ENCODE measurements at places on chromosomes 13 and 19.

DNA sequence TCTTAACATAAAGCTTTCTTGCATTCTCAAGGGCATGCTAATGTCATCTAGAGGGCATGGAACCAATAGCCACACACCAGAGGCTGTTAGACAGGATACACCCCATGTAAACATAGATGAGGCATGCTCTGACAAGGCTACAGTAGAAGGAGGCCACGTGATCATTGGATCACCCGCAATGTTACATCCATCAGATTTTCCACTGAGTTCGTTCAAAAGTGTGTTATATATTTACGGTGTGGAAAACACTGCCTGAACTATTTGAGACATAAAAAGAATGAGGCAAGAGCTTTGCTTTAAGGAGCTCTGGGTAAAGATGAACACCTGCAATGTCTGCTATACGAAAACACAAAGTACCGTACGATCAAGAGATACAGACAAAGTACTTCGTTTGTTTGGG is 817.5 kb upstream of the SLC10A2 start:
- DNase-seq = no peak

DNA sequence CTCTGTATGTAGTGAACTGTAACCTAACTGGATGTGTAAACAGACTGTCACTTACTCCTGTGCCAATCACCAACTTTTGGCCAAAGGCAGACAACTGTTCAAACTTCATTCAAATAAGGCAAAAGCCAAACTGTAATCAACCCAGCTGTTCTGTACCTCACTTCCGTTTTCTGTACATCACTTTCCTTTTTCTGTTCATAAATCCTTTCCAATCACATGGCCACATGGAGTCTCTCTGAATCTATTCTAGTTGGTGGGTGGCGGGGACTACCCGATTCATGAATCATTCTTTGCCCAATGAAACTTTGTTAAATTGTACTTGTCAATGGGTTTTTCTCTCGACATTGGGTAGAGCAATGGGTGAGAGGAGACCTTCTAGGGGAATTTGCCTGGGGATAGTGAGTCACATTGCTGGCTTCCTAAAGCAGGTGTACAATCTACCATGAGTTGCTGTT is 178.3 kb upstream of the RFC3 start:
- peak; percentile 67 for DNase-seq

GRCh38 chr13:110399801-110400200 is 92.7 kb downstream of the COL4A2 start:
- DNase-seq = no peak

DNA sequence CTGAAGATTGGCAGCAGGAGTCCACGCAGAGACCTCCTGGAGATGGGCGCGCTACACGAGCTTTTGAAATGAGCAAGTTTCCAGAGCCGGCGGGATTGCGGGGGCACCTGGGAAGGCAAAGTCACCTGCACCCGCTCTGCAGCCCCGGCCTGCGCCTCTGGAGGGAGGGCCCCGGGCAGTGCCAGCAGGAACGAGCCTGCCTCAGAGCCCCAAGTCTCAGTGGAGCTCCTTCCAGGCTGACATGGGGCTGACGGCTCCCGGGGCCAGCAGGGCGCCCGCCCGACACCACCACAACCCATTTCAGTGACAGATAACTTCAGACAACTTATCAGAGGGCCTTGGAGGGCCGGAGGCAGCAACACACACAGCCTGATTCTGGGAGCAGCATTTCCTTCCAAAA is 45.0 kb downstream of the RASA3 start:
- DNase-seq = no peak

DNA sequence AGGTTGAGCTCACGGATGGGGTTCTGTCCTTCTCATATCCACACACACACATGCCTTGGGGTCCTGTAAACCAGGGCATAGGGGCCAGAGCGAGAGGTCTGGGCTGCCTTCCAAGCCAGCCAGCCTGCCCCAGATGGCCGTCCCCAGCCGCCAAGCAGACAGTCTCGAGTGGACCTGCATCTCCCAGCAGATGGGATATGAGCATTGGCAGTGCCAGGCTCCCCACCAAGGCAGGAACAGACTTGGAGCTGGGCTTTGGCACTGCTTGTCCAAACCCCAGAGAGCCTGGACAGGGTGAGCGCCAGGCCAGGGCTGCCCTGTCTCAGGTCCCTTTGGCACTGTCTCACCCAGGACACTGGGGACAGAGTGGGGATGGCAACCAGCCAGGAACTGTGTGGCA is 130.4 kb downstream of the DPF1 start:
- DNase-seq = no peak

DNA sequence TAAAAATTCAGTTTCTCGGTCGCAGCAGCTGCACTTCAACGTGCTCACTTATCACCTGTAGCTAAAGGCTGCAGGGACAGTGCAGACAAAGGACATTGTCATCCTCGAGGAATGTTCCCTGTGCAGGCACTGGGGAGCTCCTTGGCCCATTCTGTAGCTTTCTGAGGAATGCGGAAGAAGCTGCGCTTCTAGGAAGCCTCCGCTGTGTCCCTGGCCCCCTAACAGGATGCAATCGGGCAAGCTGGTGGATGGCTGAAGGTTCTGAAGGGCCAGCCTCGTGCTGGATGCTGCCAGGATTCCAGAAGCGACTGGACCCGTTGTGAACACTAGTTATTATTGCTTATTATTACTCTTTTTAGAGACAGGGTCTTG is 8.1 kb downstream of the ANO8 start:
- no peak for DNase-seq

DNA sequence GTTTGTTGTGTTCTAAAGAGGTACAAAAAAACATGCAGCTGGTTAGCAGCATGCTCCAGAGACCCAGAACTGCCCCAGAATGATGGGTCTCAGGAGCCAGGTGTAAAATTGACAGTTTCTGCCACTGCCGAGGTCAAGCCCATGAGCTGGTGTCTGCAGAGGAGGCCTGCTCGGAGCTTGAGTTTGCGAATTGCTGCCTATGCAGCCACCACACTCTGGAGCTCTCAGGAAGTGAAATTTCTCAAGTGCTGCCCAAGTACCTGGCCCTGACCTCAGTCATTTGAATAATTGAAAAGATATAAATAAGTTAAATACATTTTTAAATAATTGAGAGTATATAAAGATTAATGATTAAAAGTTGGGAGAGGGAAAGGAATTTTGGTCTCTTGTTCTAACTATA is 66.4 kb downstream of the ZAR1L start:
- no peak for DNase-seq

DNA sequence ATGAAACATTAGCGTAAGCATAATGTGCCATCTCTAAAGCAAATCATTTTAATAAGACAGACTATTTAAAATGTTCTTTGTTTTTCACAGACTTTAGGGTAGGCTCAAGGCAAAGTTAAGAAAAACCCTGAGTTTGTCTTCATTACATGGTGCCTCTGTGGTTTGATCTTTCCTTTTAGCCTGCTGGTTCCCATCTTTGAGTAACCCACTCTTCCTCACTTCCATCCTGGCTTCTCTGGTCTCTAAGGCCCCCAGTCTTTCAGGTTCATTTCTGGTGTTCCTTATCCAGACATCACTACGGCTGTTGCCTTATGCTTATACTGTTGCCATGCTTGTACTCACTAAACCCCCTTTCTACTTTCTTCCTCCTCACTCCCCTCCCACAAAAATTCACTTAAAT is 38.4 kb downstream of the DACH1 start:
- no peak for DNase-seq

GRCh38 chr13:111901267-111901915 is 165.6 kb upstream of the SOX1 start:
- DNase-seq = no peak

GRCh38 chr13:72293206-72293605 is 426.2 kb upstream of the DACH1 start:
- no peak for DNase-seq

GRCh38 chr13:96796091-96796633 is 198.1 kb downstream of the OXGR1 start:
- DNase-seq = no peak

DNA sequence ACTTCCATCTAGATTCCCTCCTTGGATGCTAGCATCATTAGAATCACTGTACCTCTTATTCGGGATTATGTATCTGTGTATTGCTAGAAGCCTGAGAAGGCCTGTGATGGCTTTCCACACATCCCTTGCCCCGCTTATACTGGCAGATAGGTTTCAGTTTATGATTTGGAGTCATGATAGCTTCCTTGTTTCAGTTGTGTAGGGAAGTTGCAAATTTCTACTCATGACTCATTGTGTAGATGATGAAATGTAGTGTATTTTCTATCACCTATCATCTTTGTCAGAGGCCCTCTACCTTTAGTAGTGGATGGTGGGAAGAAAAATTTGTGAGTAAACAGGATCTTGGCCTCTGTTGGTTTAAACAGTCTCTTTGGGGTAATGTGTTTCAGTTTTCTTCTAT is 165.2 kb downstream of the GGACT start:
- DNase-seq = no peak

- DNase-seq = peak; percentile 3
Measured at GRCh38 chr19:29375429-29376119, 150.2 kb upstream of the VSTM2B start.

GRCh38 chr19:4507150-4507452 is 11.2 kb downstream of the PLIN4 start:
- DNase-seq = no peak

- no peak for DNase-seq
Measured at GRCh38 chr13:20460761-20461160, 64.9 kb downstream of the CRYL1 start.

- no peak for DNase-seq
Measured at GRCh38 chr13:112042496-112042895, 24.5 kb upstream of the SOX1 start.

- no peak for DNase-seq
Measured at GRCh38 chr13:99307247-99307646, at the start of gene GPR183. Gene GPR183 (minus strand): TSS chr13:99307399. CDS start chr13:99296145, 11,254 bp downstream.
